Activated T-helper 1 cell treated with anti-CD3 and anti-CD28 coated beads, Interleukin-12 subunit alpha, Interleukin-12 subunit beta, Interleukin-2, Interleukin-4 antibody, amounts not matched to agents 30 ng/mL and 10 ng/mL and 1 ng/mL, durations not matched to agents 14 hours and 24 hours and 36 hours (primary cell): ENCODE measurements at places on chromosomes 11 and 22.
A peak's percentile ranks its signal among the peaks of the same experiment; 100 is the strongest.

- H3K27ac ChIP-seq, result no peak overlapping the region
- peaks cover 10% of the 10 kb centered on the region for H3K4me1 ChIP-seq
- H3K4me3 ChIP-seq, result no peak overlapping the region
- H3K27me3 ChIP-seq, result peaks cover 2% of the 10 kb centered on the region
- DNase-seq, result no peak
These were observed 113.9 kb downstream of the CCDC81 start for GRCh38 chr11:86488553-86488952.

GRCh38 chr22:37940698-37941376, 12.6 kb downstream of the C22orf23 start:
- peaks cover 10% of the 10 kb centered on the region for H3K36me3 ChIP-seq
- no peak for DNase-seq
- no peaks in the 10 kb centered on the region for H3K4me1 ChIP-seq
- H3K27me3 ChIP-seq, result no peaks in the 10 kb centered on the region

- no peak overlapping the region for H3K27ac ChIP-seq
- DNase-seq, result no peak
- H3K27me3 ChIP-seq, result peaks cover 32% of the 10 kb centered on the region
- H3K4me1 ChIP-seq, result no peaks in the 10 kb centered on the region
These were observed 19.4 kb upstream of the APLP2 start for GRCh38 chr11:130050257-130050656.

GRCh38 chr22:45823336-45823735, 151.7 kb downstream of the ATXN10 start:
- no peaks in the 10 kb centered on the region for H3K4me1 ChIP-seq
- DNase-seq, result no peak
- peaks cover 17% of the 10 kb centered on the region for H3K36me3 ChIP-seq
- H3K27ac ChIP-seq, result no peak overlapping the region
- H3K4me3 ChIP-seq, result no peak overlapping the region
- H3K27me3 ChIP-seq, result no peaks in the 10 kb centered on the region

- peaks cover 3% of the 10 kb centered on the region for H3K27me3 ChIP-seq
- no peak overlapping the region for H3K4me3 ChIP-seq
- H3K36me3 ChIP-seq, result no peaks in the 10 kb centered on the region
- peaks cover 23% of the 10 kb centered on the region for H3K4me1 ChIP-seq
- H3K27ac ChIP-seq, result no peak overlapping the region
These were observed 305.3 kb downstream of the ETS1 start for GRCh38 chr11:128282053-128282452.

DNA sequence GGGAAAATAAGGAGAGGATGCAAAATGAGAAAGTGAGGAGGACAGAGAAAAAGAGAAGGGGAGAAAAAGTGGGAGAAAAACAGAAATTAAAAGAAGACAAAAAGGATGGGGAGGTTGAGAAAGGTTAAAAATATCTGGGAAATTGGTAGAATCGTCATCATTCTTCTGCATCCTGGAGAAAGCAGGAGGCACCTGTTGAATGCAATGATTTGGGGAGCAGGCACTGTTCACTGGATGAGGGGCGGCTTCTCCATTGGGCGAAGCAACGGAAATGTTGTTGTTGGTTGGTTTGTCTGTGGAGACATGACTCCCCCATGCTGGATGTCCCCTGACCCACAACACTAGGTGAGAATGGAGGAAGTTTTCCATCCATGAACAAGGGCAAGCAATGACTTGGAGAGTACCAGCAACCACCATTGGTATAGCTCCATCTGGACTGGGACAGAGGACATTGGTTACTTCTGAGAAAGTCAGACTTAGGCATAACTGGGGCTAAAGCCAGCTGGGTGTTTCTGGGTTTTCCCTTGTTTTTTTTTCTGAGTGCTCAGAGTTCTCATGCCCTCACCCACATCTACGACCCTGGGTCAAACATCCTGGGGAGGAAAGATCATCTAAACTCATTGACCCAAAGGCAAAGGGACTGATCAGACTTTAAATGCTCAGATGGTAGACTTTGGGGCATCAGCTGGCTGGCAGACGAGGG, 11.9 kb upstream of the CD44 start:
- DNase-seq, result no peak
- H3K4me3 ChIP-seq, result peak overlapping the region; percentile 45
- peak overlapping the region; percentile 84 for H3K27ac ChIP-seq
- H3K4me1 ChIP-seq, result peaks cover 57% of the 10 kb centered on the region

GRCh38 chr11:12474871-12475270, 97.5 kb downstream of the PARVA start:
- H3K4me3 ChIP-seq, result no peak overlapping the region
- H3K27me3 ChIP-seq, result peaks cover 2% of the 10 kb centered on the region
- no peaks in the 10 kb centered on the region for H3K36me3 ChIP-seq

- DNase-seq, result no peak
- peaks cover 57% of the 10 kb centered on the region for H3K4me1 ChIP-seq
- H3K27me3 ChIP-seq, result peaks cover 20% of the 10 kb centered on the region
- peak overlapping the region; percentile 85 for H3K27ac ChIP-seq
These were observed 281.2 kb downstream of the CADM1 start for GRCh38 chr11:115222863-115223530.

DNA sequence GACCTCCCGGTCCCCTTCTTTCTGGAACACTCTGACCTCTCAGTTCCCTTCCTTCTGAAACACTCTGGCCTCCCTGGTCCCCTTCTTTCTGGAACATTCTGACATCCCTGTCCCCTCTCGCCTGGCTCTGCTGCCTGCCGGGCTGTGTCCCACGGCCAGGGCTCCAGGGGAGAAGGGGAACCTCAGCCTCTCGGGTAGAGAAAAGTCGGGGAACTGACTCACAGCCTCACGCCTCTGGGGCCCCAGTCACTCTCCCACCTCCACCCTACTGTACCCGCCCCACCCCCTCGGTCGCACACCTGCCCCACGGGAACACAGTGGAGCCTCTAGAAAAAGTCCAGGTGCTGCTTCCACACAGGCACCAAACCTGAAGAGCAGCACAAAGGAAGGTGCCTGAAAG, 93.3 kb downstream of the BRD1 start:
- no peaks in the 10 kb centered on the region for H3K36me3 ChIP-seq
- no peak overlapping the region for H3K27ac ChIP-seq
- H3K27me3 ChIP-seq, result peaks cover 7% of the 10 kb centered on the region
- H3K4me1 ChIP-seq, result peaks cover 4% of the 10 kb centered on the region
- DNase-seq, result no peak
- H3K4me3 ChIP-seq, result no peak overlapping the region

- H3K27me3 ChIP-seq, result peaks cover 5% of the 10 kb centered on the region
- no peaks in the 10 kb centered on the region for H3K36me3 ChIP-seq
- no peak for DNase-seq
- H3K4me1 ChIP-seq, result no peaks in the 10 kb centered on the region
- no peak overlapping the region for H3K27ac ChIP-seq
These were observed 72.7 kb downstream of the WNT7B start for GRCh38 chr22:45904236-45904635.

DNA sequence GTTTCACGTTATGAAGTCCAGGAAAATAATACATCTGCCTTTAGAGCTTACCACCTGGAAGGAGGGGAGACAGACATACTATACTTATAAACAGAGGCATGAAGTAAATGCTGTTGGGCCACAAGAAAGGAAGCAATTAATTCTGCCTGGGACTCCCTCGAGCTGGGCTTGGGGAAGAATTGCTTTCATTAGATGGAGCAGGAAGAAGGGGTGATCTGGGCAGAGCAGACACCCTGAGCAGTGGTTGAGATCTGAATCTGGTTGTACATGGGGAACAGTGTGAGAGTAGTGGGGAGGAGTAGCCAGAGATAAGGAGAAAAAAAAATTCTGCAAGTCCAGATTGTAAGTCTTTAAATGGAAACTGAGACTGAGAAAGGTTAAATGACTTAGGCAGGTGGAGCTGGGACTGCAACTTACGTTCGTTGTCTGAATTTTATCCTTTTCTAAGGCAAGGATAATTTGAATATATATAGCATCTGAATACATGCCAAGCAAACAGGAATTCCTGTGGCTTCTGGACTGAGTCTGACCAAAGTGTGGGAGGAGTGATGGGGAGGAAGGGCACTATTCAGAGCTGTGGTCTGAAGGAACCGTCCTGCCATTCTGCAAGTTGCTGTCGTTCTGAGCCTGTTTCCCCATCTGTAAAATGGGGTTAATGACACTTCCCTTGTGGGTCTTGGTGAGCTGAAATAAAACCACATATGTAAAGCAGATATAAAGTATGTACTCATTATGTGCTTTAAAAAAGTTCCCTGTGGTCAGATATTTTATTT, 7.9 kb downstream of the NCAM1 start:
- no peaks in the 10 kb centered on the region for H3K36me3 ChIP-seq
- no peaks in the 10 kb centered on the region for H3K4me1 ChIP-seq
- H3K27ac ChIP-seq, result no peak overlapping the region
- no peak overlapping the region for H3K4me3 ChIP-seq

GRCh38 chr11:95715777-95716241, 73.8 kb downstream of the FAM76B start:
- H3K27me3 ChIP-seq, result no peaks in the 10 kb centered on the region
- peak overlapping the region; percentile 54 for H3K4me3 ChIP-seq
- H3K27ac ChIP-seq, result peak overlapping the region; percentile 82
- no peak for DNase-seq
- no peaks in the 10 kb centered on the region for H3K36me3 ChIP-seq
- peaks cover 63% of the 10 kb centered on the region for H3K4me1 ChIP-seq

DNA sequence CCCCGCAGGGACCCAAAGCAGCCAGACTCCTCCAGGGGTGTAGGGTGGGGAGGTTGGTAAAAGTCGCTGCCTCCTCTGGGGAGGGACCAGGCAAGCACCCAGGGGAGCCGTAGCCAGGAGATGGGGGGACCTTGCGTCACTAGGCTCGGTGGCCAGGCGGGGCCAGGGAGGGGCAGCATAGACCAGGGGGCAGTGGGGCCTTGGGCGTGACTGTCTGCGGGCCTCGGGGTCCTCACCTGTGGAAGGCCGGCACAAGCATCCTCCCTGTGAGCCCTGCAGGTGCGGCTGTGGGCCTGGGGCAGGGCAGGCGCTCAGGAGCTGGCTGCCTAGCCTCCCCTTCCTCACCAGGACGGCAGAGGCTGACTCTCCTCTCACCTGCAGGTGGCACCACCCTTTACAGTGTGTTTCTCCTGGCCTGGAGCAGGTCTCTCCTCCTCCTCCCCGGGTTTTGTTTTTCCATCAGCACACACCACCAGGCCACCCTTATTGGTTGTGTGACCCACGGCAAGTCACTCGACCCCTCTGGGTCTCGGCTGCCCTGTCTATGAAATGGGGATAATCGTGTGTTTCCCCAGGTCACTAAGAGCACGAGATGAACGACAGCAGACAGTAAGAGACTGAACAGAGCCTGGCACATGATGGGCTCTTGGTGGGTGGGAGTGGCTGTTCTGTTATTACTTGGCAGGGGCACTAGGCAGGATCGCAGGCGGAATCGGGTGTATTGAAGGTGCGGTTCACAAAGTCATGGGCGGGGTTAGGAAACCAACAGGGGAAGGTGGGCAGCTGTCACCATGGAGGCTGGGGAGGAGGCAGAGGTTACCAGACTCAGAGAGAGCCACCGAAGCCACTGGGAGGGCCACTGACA, 52.7 kb downstream of the FLRT1 start:
- H3K36me3 ChIP-seq, result no peaks in the 10 kb centered on the region

DNA sequence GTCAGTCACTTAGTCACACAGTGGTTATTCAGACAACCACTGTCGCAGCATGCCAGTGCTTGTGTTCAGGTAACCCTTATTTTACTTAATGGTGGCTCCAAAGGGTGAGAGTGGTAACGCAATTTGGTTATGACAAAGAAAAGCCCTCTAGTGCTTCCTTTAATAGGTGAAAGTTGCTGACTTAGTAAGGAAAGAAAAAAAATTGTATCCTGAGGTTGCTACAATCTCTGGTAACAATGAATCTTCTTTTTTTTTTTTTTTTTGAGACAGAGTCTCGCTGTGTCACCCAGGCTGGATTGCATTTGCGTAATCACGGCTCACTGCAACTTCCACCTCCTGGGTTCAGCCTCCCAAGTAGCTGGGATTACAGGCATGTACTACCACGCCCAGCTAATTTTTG, 64.5 kb downstream of the C11orf91 start:
- no peak for DNase-seq
- H3K27ac ChIP-seq, result no peak overlapping the region
- H3K27me3 ChIP-seq, result peaks cover 6% of the 10 kb centered on the region
- H3K36me3 ChIP-seq, result no peaks in the 10 kb centered on the region
- H3K4me3 ChIP-seq, result no peak overlapping the region

DNA sequence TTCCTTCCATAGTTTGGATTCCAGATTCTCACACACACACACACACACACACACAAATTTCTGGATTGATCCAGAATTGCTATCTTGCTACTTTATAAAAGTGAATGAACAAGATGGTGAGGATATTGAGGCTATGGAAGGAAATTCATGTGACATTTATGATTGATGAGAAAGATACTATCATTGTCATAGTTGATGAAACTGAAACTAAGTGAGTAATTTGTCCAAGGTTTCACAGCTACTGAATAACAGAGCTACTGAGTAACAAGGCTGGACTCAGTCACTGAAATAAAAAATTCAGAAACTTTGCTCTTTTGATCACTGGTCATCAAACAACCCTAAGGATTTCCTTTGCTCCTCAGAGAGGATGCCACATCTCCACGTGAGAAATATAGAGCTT, 16.2 kb downstream of the OR5D16 start:
- no peaks in the 10 kb centered on the region for H3K27me3 ChIP-seq
- H3K36me3 ChIP-seq, result no peaks in the 10 kb centered on the region
- no peak for DNase-seq
- no peaks in the 10 kb centered on the region for H3K4me1 ChIP-seq
- no peak overlapping the region for H3K4me3 ChIP-seq

DNA sequence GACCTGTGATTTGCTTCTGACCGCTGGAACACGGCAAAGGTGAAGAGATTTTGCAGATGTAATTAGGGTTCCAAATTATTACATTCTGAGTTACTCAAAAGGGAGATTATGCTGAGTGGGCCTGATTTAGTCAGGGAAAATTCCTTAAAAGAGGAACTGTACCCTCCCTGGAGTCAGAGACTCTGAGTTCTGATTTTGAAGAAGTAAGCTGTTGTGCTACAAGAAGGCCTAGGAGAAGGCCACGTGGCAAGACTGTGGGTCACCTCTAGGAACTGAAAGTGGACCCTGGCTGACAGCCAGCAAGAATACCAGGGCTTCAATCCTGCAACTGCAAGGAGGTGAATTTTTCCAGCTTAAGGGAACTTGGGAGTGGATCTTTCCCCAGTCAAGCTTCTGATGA, 45.3 kb downstream of the CHRDL2 start:
- no peak overlapping the region for H3K27ac ChIP-seq
- H3K36me3 ChIP-seq, result no peaks in the 10 kb centered on the region
- H3K4me1 ChIP-seq, result no peaks in the 10 kb centered on the region
- peaks cover 21% of the 10 kb centered on the region for H3K27me3 ChIP-seq
- H3K4me3 ChIP-seq, result no peak overlapping the region
